DMS153 (cell line): ENCODE measurements at places on chromosomes 1 and 21.

DNA sequence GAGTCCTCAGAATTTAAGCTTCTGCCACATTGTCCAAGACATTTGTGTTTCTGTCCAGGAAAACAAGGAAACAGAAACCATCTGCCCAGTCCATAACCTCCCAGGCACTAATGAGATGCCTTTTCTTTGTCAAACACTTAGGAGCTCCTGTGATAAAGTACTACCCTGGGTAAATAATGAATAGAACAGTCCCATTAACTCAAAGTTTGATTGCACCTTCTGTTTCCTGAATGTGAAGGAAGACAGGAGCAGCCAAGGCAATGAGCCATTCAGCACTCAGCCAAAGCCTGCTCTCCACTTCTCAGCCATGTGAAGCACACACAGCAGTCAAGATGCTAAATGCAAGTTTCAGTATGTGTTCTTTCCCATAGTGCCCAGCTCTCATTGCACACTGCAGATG, 199.8 kb downstream of the SEC16B start:
- DNase-seq, result peak; percentile 61

- no peak for DNase-seq
Measured at GRCh38 chr1:90384193-90384592, 332.9 kb downstream of the BARHL2 start.

DNA sequence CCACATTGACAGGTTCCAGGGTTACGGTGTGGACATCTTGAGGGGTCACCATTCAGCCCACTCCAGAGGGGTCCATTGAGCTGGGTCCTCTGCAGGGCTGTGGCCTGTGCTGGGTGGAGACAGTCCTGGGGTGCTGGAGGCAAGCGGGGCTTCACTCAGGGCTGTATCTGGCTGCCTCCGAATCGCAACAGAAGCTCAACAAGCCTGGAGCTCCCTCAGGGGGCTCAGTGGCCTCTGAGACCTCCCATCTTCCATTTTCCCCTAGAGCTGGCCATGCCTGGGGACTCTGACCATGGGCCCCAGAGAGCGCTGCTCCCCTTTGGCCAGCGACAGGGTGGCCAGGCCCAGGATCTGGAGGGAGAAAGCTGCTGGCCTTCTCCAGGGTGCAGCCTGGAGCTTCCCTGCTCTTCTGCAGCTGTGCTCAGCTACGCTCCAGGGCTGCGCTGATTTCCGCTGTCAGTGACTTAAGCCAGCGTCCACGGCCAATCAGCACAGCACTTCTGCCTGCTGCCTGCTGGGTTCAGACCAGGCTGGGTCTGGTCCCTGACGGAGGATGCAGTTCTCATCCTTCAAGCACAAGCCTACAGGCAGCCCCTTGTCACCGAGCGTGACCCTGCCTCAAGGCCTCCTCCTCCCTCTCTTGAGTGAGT, 45.0 kb upstream of the ADARB1 start:
- DNase-seq, result peak; percentile 35

- peak; percentile 54 for DNase-seq
Measured at GRCh38 chr1:214537219-214537618, 14.2 kb downstream of the PTPN14 start.

- no peak for DNase-seq
Measured at GRCh38 chr1:178578541-178578940, 65.6 kb downstream of the TEX35 start.

DNA sequence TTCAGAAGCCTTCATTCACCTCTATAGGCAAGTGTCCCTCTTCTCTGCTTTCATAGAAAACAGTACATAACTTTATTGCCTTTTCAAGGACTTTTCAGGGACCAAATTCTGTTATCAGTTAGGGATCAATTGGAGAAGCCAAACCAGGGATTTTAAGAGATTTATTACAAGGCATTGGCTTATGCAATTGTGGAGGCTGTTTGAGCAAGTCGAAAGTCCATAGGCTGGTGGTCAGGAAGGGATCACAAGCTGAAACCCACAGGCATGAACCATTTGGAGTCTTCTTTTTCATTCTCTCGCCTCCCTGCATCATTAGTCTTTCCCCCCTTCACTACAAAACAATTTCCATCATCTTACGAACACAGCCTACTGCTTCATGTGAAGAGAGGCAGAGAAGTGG, 34.8 kb upstream of the SYCP1 start:
- DNase-seq, result no peak

GRCh38 chr1:164576291-164577271, 17.6 kb downstream of the PBX1 start:
- DNase-seq, result no peak

GRCh38 chr1:22001409-22001808, at the start of gene CELA3A:
Gene CELA3A (plus strand): TSS chr1:22001657. CDS start chr1:22001675, 18 bp downstream.
- DNase-seq, result no peak

- no peak for DNase-seq
Measured at GRCh38 chr1:215720126-215720525, 153.0 kb downstream of the KCTD3 start.

DNA sequence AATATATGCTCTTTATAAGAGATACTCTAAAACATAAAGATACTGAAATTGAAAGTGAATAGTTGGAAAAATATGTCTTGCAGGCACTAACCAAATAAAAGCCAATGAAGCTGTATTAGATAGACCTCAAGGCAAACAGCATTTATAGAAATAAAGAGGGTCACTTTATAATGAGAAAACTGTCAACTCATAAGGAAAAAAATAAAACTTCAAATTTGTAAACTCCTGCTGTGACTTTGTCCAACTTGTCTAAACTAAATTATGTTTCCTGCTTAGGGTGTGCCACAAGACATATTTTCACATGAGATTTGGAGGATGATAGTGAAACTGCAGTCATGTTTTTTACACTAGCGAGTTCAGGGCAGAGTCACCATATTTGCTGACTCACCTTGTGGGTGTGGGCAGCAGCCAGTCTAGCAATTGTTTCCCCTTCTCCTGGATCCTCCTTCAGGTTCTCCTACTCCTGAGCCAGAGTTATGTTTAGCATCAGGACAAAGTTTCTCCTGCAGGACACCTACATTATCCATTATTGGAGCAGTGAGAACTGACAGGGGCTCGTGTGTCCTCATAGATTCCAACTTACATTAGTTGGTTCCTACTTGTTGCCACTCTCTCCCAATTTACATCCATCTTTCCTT, 43.8 kb downstream of the CD53 start:
- DNase-seq, result no peak

DNA sequence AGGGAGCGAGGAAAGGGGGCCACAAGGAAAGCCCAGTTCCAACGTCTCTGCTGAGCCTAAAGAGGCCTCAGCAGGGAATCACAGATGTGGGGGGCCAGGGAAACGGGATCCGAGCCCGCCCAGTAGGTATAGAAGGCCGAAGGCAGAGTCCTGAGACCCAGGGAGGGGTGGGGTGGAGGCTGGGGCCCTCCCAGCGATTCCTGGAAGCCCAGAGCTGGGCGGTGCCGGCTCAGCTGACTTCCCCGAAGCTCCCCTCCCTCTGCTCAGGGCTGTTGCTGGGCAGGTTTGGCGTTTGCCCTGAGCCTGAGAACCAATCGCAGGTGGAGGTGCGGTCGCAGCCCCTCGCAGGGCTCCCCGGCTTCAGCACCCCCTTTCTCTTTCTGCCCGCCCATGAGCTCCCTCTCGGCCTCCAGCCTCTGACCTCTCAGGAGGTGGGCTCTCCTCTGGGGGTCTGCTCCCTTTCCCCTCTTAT, 12.8 kb downstream of the ADAMTSL4 start:
- peak; percentile 88 for DNase-seq

DNA sequence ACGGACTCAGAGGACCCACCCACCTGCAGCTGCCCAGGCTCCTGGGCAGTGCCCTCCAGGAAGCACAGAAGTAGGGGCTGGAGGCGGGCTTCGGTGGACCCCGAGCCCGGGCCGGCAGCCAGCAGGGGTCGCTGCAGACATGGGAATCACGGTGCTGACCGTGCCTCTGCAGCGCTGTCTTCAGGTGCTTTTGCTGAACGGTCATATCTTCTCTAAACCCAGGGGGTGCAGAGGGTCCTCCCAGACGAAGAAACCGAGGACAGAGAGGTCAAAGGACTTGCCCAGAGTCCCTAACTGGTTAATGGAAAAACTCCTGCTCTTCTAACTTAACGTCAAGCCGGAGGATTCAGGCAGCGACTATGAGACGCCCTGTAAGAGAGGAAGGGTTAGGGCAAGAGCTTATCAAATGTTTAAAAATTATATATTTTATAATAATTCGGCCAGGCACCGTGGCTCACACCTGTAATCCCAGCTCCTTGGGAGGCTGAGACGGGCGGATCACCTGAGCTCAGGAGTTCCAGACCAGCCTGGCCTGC, 21.5 kb upstream of the LEFTY2 start:
- DNase-seq, result no peak

- no peak for DNase-seq
Measured at GRCh38 chr1:244068567-244068966, 17.5 kb downstream of the ZBTB18 start.

DNA sequence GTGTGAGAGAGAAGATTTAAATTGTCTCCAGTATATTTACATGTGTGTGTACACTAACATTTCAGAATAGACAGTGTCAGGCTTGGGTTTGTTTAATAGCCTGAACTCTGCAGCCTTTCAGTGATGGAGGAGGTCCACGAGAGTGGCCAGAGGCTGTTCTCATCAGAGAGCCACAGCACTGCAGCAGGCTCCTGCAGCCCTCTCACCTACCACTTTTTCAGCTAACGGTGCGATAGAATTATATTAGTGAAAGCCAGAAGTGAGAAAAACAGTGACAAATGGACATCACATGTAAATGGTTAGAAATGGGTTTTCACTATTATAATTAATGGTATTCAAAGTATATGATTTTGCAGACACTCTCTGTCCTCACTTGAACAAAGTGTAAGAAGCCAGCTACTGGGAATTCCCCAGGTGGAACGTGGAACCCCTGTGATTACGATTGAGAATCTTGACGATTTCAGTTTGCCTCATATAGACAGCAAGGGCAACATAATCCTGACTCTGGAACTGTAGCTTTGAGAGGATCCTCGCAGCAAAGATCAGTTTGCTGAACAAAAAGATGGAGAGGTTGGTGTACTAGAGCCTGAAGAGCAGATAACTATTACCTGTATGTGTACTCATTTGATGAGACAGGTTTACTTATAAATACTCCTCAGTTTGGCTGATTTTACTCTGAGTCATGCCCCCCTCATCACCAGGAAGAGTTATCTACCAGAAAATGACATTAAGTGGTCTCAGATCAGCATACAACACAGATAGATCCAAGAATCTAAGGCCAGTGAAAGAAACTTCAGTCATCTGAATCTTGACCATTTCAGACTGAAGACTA, 31.4 kb downstream of the IFI16 start:
- no peak for DNase-seq

DNA sequence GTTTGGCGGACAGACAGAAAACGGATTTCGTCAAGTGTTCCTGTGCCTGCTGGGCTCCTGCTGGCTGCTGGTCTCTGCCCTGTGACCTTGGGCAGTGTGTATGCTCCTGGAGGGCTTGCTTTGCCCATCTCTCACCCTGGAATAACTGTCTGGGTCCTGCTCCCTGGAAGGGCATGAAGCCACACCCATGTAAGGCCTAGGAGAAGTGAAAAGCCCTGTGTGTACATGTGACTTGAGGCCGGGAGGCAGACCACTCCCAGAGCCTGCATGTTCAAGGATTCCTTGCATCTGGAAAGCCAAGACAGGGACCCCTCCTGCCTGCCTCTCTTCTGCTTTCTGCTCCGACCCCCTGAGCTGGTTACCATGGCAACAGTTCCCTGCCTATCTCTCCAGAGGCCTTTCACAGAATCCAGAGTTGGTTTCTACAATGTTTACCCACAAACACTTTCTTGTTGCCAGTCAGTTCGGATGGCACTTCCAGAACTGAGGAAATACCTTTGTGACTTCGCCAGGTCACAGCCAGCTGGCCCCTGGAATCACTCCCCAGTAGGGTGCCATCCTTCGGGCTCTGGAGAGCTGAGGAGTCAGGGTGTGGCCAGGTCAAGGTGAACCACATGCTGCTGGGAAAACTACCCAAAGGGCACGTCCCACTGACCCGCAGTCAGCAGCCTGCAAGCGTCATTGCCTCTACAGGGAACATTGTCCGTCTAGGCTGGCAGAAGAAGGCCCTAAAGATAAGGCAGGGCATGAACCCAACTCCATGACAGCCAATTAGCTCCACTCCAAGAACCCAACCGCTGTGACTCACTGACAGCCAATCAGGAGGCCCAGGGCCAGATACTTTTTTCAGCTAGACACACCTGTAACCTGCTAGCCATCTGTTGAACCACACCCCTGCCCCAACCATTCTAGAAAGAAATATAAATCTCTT, 14.7 kb upstream of the GPR37L1 start:
- DNase-seq, result peak; percentile 87

DNA sequence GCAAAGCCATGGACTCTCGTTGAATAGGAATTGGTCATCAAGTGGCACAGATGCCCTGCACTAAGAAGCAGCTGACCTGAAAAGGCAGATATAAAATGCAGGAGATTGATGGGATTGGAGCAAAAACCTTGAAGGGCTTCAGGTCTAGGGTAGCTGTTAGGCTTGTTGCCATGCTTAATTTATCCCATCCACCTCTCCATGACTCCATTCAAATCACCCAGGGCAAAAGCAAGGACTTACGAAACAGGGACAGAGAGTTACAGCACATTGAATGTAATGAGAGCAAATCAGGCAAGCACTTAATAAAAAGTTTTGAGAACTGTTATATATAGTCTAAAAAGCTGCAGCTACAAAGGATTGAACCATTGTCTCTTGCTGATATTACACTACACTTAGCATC, 298.2 kb upstream of the ESRRG start:
- DNase-seq, result no peak

DNA sequence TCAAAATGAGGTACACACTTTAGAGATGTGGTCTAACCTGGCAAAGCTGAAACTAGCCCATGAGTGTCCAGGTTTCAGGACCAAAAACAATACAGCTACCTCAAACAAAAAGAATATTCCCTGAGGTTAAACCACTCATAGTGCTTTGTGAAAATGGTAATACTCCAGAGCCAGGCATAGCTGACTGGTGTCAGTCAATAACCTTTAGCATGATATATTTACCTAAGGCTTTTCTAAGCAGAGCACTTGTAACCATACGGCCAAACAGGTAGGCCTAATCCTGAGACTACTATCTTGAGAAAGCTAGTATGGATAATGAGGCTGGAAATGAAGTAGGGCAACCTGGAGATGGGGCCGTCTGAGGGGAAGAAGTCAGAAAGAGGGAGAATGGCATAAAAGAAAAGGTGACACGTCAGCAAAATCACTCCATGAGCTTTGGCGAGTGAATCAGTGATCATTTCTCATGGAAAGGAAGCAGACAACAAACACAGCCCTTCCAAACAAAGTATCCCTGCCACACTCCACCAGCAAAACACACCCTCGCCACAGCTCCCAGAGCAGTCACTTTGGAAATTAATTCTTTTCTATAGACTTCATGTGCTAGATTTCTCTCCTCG, 1.7 kb upstream of the LRRC52 start:
- DNase-seq, result peak; percentile 25

DNA sequence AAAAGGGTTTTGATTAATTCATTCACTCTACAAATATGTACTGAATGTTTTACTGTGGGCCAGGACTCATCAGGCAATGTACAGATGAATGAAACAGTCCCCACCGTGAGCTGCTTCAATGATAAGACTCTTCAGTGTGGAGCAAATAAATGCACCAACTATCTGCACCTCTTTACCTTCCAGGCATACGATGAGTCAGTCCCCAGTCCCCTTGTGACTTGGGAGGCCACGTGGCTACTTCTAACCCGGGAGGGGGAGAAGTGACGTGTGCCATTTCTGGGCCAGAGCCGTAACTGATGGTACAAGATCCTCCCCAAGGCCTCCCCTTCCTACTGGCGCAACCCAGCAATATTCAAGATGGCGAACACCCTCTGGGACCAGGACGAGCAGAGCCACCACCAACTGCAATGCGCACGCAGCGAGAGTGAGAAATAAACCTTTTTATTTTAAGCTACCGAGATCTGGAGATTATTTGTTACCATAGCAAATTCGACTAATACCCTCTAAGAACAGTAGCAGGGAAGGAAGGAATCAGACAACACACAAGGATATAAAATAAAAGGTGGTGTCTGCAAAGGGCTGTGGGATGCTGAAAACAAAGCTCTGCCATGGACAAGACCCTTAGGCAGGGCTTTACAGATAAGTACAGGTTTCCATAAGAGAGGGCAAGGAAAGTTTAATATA, 74.5 kb downstream of the NPHP4 start:
- no peak for DNase-seq
